ENCODE measurements at places on chromosomes 1 and 21. TPM values are rescaled to one million over a fixed set of nuclear protein-coding genes. Genes with fewer than 3 reads are reported as not detected.

DNALI1 gene
- total RNA-seq: 37.1 TPM

RYR2 gene
- total RNA-seq: 4.3 TPM

UBXN10 gene
- 0.86 TPM for total RNA-seq

DNA sequence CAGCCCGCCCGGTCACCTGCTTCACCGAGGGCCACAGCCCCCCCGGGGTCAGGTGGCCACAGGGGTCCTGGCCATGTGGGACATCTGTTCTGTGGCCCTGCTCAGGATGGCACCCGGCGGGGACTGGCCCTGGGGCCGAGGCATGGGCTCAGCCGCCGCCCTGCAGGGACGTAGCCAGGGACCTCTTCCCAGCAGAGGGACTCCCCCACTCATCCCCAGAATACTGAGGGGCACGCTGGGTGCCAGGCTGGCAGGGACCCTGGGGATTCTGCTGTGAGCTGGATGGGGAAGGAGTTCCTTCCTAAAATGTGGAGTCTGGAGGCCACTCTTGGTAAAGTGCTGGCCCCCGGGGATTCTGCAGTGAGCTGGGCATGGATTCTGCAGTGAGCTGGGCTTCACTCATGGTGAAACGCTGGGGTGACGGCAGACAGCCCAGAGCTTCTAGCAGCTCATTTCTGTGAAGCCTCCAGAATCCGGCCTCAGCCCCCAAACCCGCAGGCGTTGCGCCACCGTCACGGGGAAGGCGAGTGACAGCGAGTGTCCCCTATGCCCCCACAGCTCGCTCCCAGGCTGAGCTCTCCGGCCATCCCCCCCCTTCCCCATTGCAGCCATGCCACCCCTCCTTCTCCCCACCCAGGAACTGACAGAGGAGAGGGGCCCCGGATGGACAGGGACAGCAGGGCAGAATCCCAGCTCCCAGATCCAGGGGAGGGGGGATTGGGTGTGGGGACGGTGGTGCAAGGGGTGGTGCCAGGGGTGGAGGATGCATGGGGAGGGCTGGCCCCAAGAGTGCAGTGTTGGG, 1.4 kb downstream of the ITGB2 start:
- DNase-seq: peak; percentile 87
- no peaks in the 10 kb centered on the region for H3K27me3 ChIP-seq
- H3K4me1 ChIP-seq: peaks cover 35% of the 10 kb centered on the region
- H3K4me3 ChIP-seq: peak overlapping the region; percentile 62
- H3K36me3 ChIP-seq: no peaks in the 10 kb centered on the region

DNA sequence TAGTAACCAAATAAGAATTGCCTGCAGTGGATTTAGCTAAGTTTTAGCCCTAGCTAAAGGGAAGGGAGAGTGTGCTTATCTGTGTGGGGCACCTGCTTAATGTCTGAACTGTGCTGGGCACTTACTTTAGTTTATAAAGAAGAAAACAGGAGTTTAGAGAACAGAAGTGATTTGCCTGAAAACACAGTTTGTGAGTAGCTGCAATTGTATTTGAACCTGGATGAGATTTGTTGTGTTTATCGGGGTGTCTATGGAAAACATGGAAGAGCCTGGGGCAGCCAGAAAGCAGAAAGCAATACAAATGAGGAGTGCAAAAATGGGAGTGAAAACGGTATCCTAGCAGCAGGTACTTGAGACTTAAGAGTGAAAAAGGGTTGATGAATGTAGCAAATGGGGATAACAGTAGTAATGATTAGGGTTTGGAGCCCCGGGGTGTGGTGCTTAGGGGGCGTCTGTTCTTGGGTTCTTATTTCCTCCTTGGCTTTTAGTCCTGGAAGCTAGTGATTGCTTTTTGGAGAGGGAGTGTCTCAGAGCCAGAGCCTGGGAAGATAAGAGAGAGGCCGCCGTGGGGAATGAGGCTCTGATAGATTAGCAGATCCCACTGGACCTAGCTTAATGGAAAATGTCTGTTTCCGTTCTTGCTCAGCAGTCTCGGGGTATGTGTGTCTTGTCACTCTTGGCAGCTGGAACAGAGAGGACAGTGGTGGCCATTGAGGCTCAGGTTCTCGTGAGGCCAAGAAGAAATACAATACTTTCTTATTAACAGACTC, 5.6 kb downstream of the PRCC start:
- DNase-seq: no peak
- H3K27me3 ChIP-seq: no peaks in the 10 kb centered on the region
- no peak overlapping the region for H3K27ac ChIP-seq
- no peak overlapping the region for H3K4me3 ChIP-seq
- no peaks in the 10 kb centered on the region for H3K36me3 ChIP-seq

GRCh38 chr1:1942753-1943656, 23.9 kb upstream of the TMEM52 start:
- H3K4me1 ChIP-seq: peaks cover 9% of the 10 kb centered on the region
- no peak overlapping the region for H3K4me3 ChIP-seq
- DNase-seq: no peak
- H3K36me3 ChIP-seq: no peaks in the 10 kb centered on the region
- no peaks in the 10 kb centered on the region for H3K27me3 ChIP-seq

GRCh38 chr1:156560585-156561163, 11.7 kb downstream of the IQGAP3 start:
- H3K27me3 ChIP-seq: no peaks in the 10 kb centered on the region
- H3K36me3 ChIP-seq: no peaks in the 10 kb centered on the region
- H3K4me3 ChIP-seq: no peak overlapping the region
- no peak for DNase-seq
- no peaks in the 10 kb centered on the region for H3K4me1 ChIP-seq

DNA sequence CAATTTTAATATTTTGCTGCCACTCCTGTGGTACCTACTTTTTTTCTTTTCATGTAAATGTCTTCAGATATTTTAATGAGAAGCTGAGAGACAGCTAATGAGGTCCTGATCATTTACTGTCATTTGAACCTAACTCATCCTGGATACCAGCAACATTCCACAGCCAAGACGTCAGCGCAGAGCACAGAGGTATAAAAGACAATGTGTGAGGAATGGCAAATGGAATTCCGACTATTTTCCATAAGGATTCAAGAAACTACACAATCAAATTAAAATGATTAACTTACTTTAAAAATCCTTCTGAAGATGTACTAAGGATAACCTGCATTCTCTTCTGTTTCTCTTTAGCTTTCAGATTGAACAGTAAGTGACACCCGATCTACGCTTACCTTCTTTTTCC, 38.8 kb downstream of the HEATR1 start:
- peaks cover 97% of the 10 kb centered on the region for H3K36me3 ChIP-seq
- H3K4me1 ChIP-seq: no peaks in the 10 kb centered on the region
- no peak overlapping the region for H3K4me3 ChIP-seq
- DNase-seq: no peak
- no peaks in the 10 kb centered on the region for H3K27me3 ChIP-seq
- H3K27ac ChIP-seq: no peak overlapping the region

GCSAML gene
- total RNA-seq: 0.91 TPM

DNA sequence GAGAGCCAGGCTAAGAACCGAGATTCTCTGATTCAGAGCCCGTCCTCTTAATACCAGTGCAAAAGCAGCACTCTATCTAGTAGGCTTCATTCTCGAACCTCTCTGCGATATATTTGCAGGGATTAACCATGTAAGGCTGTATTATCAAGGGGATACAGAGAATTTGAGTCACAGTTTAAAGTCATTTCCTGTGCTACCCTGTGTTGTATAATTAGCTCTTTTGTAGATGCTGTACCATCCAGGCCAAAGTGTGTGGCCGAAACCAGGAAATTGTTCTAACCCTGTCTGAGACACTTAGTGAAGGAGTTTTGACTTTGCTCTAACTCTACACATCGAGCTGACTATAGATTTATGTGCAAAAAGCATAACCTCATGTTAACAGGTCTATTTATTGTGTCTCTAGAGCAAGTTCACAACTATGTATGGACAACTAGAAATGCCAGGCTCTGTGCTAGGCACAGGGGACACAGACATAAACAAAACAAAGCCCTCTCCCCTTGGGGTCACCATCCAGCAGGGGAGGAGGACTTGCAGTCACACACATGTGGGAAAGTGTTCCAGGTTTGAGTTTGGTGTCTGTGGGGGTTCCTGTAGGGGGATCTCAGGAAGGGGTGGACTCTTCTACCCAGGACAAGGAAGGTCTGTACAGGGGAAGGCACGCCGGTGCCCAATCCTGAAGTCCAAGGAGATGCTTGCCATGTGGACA, 182.2 kb downstream of the DHRS3 start:
- no peaks in the 10 kb centered on the region for H3K27me3 ChIP-seq
- H3K4me1 ChIP-seq: peaks cover 57% of the 10 kb centered on the region
- H3K36me3 ChIP-seq: no peaks in the 10 kb centered on the region
- H3K27ac ChIP-seq: peak overlapping the region; percentile 77
- DNase-seq: no peak
- no peak overlapping the region for H3K4me3 ChIP-seq

DNA sequence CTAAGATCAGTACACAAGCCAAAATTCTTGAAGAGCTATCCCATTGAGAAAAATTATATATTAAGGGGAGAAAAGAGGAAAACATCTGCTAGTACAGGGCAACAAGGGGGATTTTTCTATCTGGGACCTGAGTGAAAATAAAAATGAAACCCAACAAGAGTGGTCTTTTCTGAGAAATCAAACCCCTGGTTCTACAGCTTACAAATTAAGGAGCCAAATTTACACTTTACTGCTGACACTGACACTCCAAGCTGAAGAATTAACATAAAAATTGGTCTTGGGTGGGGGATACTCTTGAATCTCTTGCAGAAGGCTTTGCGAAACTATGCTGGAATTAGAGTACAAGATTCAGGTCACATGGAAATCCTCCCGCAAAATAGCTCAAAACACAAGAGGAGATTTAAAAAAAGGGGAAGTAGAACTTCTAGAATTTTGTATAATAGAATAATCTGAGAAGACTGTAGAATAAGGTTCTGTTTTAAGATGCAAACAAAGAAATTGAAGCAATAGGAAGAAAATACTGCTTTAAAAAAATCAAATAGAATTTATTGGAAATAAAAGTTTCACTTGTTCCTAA, 32.1 kb upstream of the HSPA13 start:
- H3K4me1 ChIP-seq: no peaks in the 10 kb centered on the region
- no peak for DNase-seq

GRCh38 chr1:224160171-224160682, 22.8 kb upstream of the DEGS1 start:
- no peak overlapping the region for H3K27ac ChIP-seq
- no peak for DNase-seq
- H3K36me3 ChIP-seq: peaks cover 45% of the 10 kb centered on the region
- H3K27me3 ChIP-seq: no peaks in the 10 kb centered on the region
- H3K4me1 ChIP-seq: no peaks in the 10 kb centered on the region

GRCh38 chr1:170513138-170513537, 18.8 kb upstream of the GORAB start:
- no peak for DNase-seq
- H3K27me3 ChIP-seq: no peaks in the 10 kb centered on the region
- no peak overlapping the region for H3K27ac ChIP-seq
- H3K36me3 ChIP-seq: no peaks in the 10 kb centered on the region

- H3K27ac ChIP-seq: no peak overlapping the region
- H3K4me1 ChIP-seq: peaks cover 13% of the 10 kb centered on the region
- H3K36me3 ChIP-seq: peaks cover 22% of the 10 kb centered on the region
- DNase-seq: no peak
Measured at GRCh38 chr1:227767401-227768124, 32.3 kb downstream of the SNAP47 start.
